ENCODE measurements at places on chromosomes 7 and 10.

DNA sequence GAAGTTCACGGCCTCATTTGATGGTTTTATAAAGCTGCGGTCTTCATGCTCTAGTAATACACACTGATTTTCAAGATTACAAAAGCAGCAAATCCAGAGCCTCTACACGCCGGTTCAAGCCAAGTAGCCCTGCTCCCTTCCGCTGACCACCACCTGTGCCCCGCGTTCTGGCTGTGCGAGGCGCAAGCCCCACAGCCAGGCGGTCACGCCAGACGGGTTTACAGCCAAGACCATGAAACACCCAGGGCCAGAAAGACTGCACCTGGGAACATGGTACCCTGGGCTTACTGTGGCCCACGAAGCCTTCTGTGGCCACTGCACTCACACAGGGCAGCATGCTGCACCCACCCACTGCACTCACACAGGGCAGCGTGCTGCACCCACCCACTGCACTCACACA lies 33.6 kb downstream of the GPER1 start:
- no peak for DNase-seq

- no peak for DNase-seq
Observed at GRCh38 chr7:107269790-107270189, 101.0 kb downstream of the HBP1 start.

- DNase-seq = no peak
Observed at GRCh38 chr10:86963341-86963919, 4.9 kb upstream of the ADIRF start.

- DNase-seq = no peak
Observed at GRCh38 chr7:88280801-88281200, 25.9 kb downstream of the STEAP4 start.

GRCh38 chr7:2736411-2736914 lies 48.5 kb downstream of the AMZ1 start:
- DNase-seq = no peak

GRCh38 chr10:79367426-79368189 lies 20.3 kb downstream of the PPIF start:
- DNase-seq = no peak

- peak; percentile 14 for DNase-seq
Observed at GRCh38 chr7:48179496-48180030, 8.3 kb downstream of the ABCA13 start.

DNA sequence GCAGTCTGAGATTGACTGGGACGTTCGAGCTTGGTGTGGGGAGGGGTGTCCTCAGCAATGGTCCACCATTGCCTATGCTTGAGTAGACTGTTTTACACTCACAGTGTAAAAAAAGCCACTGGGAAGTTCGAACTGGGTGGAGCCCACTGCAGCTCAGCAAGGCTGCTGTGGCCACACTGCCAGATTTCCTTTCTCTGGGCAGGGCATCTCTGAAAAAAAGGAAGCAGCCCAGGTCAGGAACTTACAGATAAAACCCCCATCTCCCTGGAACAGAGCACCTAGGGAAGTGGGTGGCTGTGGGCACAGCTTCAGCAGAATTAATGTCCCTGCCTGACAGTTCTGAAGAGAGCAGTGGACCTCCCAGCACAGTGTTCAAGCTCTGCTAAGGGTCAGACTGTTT lies 80.3 kb downstream of the BICC1 start:
- no peak for DNase-seq

DNA sequence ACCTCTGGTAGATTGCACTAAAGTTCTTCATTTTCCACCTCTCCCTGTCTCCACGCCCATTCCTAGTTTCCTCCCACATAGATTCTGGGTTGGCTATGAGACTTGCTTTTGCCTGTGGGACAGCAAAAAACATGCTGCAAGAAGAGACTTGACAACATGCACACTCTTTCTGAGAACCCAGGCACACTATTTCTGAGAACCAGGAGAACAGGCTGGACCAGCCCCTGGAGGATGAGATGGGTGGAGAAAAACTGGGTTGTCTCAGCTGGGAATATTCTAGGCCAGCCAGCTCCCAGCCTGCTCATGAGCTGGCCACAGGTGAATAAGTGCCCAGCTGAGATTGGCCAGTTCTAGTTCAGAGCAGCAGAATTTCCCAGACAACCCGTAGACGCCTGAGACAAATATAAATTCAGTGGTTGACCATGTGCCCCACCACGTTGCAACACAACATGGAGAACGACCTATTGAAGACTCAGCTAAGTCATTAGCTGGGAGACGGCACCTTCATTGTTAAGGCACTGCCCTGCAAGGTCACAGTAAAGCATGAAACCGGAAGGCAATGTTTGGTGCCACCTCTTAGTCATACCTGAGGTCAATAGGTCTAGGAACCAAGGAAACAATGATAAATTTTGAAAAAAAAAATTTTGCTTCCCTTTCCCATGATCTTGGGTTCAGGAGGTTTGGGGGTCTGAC lies 92.7 kb upstream of the AKR1E2 start:
- no peak for DNase-seq

DNA sequence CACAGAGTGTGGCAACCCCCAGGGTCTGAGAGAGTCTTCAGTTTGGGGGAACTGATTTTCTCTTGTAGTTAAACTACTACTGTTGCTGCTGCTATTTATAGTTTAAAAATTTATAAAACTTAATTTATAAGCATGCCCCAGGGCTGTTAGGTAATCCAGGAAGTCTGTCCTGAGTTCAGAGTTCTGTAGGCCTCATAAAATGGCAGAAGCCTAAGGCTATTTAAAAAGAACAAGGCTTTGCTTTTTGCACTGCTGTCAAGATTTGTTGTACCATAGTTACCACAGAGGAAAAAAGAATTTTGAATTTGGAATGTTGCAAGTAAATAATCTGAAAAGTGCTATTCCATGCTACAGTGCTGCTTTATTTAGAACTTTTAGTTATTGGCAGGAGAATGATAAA lies 66.1 kb downstream of the AGK start:
- no peak for DNase-seq

- no peak for DNase-seq
Observed at GRCh38 chr7:140153666-140154161, 23.1 kb downstream of the KDM7A start.

DNA sequence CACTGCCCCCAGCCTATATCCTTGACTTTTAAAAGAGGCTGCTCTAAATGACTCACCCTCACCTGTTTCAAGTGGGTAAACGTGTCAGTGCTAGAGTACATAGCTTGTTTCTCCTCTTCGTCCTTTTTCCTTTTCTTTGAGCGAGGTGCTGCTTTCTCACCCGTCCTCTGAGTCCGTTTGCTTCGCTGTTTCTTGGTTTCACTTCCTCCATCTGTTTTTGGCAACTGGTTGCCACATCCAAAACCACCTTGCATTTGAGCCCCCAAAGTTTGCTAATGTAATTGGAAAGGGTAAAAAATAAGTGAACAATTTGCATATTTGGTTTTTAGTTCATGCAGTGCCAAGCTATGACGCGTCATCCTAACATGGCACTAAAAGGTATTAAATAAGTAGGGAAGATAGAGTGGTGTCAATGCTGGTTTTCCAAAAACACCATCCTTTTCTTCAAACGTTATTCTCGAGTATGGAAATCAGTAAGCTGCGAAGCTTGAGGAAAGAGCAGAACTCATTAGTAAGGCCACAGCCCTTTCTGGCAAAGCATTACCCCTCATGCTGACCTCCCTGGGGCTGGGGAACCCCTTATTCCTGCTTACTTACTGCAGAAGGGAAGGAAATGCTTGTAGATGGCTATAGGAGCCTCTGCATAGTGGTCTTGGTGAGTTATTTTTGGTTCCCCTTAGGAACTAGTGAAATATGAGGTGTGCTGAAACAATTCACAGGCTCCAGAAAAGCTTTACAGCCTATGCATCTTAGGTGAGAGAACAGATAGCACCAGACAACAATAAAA lies 133.5 kb downstream of the GALNT11 start:
- no peak for DNase-seq

DNA sequence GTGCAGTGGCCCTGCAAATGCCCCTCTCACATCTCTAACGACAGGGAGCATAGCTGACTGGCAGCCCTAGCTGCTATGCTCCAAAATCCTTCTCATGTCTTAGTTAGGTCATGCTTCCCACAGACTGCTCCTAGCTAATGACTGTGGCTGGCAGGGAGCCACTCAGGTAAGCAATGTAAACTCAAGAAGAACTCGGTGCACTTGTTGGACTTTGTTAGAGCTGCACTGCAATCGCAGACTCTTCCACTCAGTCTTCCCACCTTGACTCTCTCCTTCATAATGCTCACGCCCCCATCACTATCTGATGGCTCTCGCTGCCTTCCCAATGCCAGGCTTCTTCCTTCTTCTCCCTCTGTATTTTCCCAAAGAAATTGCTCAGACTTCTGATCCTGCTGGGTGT lies 24.0 kb downstream of the OR9A2 start:
- DNase-seq = no peak

DNA sequence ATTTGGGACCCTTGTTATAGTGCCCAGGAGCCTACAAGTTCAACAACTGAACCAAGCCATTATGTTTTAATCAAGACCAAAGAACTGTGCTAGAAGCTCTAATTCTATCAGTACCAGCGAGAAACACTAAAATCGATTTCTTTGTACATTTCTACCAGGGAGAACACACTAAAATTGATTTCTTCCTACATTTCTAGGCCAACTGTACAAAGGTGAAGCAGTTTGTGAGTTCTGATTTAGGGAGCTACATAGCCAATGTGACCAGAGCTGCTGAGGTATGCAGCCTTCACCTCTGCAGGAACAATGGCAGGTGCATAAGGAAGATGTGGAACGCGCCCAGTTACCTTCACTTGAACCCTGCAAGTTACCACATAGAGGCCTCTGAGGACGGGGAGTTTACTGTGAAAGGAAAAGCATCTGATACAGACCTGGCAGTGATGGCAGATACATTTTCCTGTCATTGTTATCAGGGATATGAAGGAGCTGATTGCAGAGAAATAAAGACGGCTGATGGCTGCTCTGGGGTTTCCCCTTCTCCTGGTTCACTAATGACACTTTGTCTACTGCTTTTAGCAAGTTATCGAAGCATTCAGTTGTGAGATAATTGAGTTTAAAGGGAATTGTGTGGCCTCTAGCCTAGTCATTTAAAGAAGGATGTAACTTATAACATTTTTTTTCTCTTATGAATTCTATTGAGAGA lies 31.7 kb downstream of the HYAL4 start:
- no peak for DNase-seq

DNA sequence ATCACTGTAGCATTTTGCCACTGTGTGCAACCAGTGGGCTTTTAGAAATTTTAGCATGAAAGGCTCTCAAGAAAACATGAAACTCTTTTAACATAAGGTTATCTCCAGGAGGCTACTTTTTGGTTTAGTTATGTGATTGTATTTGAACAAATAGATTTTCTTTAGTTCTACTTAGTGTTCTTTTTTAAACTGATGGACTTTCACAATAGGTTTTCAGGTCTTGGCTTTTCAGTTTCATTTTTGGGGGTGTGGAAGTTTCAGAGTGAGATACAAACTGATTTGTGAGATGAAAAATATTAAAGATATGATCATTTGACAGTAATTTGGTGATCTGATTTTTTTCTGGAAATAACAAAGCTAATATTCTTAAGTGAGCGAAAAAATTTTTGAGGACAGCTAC lies 344.1 kb downstream of the PHF14 start:
- no peak for DNase-seq

GRCh38 chr10:127041552-127041951 lies 136.3 kb downstream of the DOCK1 start:
- DNase-seq = no peak

- DNase-seq = no peak
Observed at GRCh38 chr10:62648921-62649320, 155.6 kb upstream of the ADO start.

- DNase-seq = no peak
Observed at GRCh38 chr7:32539919-32540531, 44.7 kb downstream of the AVL9 start.

DNA sequence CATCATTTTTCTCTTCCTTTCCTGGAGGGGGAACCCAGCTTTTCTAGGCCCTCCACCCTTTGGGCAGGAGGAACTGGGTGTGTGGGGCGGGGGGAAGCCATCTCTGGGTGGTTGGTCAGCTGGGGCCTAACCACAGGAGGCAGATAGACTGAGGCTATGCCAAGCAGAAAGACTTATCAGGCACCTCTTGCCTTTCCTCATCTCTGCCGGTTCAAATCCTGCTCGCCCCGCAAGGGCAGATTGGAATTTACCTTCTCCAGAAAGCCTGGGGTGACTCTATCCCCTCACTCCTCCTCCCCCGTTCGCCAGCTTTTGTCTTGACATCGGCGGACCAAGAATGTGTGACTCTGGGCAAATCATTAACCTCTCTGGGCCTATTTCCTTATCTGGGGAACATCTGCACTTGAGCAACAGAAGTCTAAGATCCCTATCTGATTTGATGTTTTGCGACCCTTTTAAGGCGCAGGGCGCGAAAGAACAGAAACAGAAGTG lies 584 bp upstream of the GARS1 start:
- peak; percentile 80 for DNase-seq

GRCh38 chr10:60711496-60711895 lies 66.8 kb upstream of the CDK1 start:
- DNase-seq = no peak

GRCh38 chr7:38244516-38244915 lies 28.9 kb downstream of the TARP start:
- no peak for DNase-seq

- DNase-seq = no peak
Observed at GRCh38 chr7:35748371-35748770, 52.5 kb upstream of the SEPTIN7 start.

GRCh38 chr10:11793762-11794479 lies 29.2 kb upstream of the PROSER2 start:
- DNase-seq = no peak

- no peak for DNase-seq
Observed at GRCh38 chr10:110448682-110449418, 48.9 kb upstream of the DUSP5 start.

DNA sequence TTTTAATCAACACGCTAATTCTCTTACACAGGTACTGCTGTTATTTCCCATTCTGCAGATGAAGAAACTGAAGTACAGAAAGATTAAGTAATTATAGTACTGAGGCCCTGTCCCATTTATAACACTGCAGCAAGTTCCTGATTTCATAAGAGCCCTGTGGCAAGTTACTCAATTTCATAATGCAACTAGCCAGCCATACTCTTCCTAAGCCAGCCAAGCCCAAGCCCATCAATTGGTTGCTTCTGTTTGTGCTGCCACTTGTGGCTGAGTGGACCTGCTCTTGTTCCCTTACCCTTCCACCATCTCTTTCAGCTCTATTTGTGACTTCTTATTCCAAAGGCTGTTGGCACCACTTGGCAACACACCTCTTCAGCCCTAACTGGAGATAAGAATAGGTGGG lies 19.7 kb upstream of the PRPF18 start:
- DNase-seq = no peak

- DNase-seq = no peak
Observed at GRCh38 chr7:108051454-108051853, 48.5 kb upstream of the LAMB1 start.
